SHP77 treated with DMSO at 0.1 percent for 48 hours (cell line): ENCODE measurements at places on chromosomes 4 and X.

DNA sequence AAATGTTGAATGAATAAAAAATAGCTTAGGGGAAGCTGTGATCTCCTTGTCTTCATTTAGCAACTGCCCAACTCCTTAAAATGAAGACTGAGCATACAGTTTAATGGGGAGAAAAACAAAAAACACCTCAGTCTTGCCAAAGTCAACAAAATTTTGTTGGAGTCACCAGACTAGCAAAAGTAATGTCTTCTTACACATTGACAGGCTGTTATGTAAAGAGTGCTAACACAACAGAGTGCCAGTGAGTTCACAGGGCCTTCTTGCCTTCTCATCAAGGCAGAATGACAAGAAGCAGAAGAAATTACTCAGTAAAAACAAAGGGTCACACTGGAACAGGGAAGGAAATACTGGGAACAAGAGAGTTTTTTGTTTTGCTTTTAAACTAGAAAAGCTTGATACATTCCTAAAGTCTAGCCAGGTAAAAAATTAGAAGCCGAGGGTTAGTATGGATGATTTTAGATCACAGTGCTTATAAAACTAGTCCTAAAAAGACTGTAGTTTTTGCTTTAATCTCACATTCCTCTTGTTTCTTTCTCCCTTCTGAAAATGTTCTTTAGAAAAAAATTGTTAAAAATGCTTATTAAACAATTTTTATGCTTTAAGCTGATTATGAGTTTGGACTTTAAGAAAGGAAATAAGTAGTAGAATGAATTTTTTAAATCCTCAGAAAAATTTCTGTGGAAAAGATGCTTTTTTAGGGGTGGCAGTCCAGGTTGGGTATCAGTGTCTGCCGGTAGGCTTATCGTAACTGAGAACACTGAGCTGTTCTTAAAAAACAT, 38.7 kb upstream of the FRAS1 start:
- DNase-seq: no peak

DNA sequence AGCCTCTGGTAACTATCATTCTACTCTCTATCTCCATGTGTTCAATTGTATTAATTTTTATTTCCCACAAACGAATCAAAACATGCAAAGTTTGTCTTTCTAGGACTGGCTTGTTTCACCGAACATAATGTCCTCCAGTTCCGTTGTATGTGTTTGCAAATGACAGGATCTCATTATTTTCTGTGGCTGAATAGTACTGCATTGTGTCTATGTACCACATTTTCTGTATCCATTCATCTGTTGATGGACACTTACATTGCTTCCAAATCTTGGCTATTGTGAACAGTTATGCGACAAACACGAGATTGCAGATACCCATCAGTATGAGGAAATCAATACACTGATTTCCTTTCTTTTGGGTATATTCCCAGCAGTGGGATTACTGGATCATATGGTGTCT, 8.4 kb upstream of the LDOC1 start:
- no peak for DNase-seq

GRCh38 chrX:30141966-30142365, 73.4 kb upstream of the MAGEB2 start:
- DNase-seq: no peak

DNA sequence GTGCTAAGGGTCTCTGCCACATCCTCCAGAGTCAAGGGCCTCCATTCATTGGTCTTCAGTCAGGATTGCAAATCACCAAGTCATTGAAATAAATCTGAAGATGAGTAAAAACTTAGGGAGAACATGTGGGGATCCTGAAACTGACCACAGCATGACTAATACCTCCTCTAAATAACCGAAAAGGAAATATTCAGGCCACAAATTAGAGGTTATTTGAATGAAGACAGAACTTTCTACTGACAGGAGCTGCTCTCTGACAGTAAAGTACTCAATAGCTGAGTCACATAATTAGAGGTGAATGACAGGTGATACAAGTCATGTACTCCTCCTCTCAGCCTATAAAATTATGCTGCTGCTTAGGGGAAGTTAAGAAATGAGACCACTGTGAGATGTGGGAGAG, 240.2 kb upstream of the F9 start:
- no peak for DNase-seq

- no peak for DNase-seq
Observed at GRCh38 chr4:14837860-14838259, 164.4 kb upstream of the CPEB2 start.

- no peak for DNase-seq
Observed at GRCh38 chrX:13742397-13743176, 8.0 kb downstream of the OFD1 start.

GRCh38 chr4:73970945-73971344, 10.9 kb downstream of the PF4 start:
- no peak for DNase-seq

DNA sequence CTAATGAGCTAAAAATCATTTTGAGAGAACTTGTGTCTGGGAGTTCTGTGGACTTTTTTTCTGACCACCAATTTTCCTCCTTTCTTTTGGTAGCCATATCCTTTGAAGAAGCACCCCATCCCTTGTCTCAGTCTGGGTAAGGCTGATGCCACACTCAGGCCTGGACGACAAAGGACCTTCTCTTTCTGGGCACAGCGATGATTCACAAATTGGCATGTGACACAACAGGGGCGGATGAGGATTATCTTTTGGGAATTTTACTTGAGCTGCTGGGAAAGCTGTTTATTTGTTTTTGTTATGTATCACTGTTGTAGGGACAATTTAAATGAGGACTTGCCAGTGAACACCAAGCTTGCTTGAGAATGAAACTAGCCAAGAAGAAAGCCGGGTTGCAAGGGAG, 233.4 kb upstream of the HAND2 start:
- DNase-seq: no peak

GRCh38 chrX:43939187-43939926, 33.8 kb downstream of the NDP start:
- no peak for DNase-seq

GRCh38 chr4:86587381-86588140, 6.6 kb upstream of the PTPN13 start:
- DNase-seq: peak; percentile 58

DNA sequence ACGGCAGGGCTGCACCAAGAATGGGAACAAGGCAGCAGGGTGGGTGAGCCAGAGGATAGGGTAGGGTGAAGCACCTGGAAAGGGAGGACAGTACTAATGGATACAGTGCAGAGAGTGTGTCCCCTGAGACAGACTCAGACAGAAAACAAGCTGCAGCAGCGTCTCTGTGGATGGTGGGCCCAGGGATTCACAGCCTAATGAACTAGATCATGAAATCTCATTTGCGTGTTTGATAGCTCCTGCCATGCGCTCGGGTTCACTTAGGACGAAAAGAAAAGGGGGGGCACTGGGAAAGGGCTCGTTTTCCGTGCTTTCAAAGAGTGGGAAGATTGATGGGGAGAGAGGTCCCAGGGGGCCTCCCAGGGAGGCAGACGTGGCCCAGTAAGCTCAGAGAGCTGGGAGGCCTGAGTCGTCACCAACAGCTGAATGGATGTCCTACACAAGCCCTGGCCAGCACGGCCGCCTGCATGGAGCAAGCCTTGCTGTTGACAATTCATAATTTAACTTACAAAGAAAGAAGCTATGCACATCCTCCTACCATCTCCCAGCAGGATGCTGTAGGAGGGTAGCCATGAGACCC, 446.9 kb downstream of the BCOR start:
- no peak for DNase-seq
